D721Med (cell line): ENCODE measurements at places on chromosomes 7 and 10.

DNA sequence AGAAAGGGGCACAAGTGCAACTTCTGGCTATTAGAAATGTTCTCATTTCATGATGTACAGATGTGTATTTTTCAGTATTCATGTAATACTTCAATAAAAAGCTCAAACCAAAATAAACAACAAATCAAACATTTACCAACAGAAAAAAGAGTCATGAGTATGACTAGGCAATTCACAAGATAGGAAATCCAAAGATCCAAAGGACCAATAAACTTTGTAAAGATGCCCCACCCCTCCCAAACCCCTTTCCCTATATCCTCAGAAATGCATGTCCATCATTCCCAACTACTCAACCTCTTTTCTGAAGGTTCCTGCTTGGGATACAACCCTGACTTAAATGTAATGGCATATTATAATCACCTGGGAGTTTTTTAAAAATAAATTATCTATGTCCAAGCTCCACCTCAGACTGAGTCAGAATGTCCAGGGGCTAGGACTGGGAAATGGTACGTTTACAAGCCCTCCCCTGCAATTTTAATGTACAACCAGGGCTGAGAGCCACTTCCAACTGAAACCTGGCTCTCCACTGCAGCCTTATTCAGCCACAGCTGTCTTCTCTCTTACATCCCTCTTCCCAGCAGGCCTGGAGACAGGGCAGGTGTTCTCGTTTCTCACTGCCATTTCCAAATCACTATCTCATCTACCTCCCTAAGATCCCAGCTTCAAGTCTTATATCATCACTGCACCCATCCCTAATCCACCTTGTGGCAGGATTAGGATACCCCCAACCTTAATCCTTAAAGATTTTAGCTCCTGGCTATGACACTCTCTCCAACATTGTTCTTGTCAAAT is 36.5 kb downstream of the COA1 start:
- DNase-seq, result no peak

GRCh38 chr10:71982269-71983178 is 18.3 kb downstream of the CHST3 start:
- DNase-seq, result no peak

DNA sequence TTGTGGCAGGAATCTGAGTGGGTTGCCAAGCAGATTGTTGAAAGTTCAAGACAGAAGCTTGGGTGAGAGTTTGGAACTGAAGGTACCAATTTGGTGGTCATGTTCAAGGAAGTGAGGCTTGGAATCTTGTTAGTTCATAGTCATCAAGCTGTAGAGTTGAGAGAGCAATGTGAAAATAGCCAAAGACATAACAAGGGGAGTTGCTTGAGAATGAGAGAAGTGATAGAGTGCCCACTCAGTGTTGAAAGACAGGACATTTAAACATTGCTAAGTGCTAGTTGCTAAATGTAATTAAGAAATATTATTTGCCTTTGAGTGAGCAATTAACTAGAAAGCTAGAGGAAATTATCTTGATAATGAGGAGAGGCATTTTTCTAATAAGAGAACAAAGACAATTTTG is 17.0 kb downstream of the ITGB8 start:
- no peak for DNase-seq

DNA sequence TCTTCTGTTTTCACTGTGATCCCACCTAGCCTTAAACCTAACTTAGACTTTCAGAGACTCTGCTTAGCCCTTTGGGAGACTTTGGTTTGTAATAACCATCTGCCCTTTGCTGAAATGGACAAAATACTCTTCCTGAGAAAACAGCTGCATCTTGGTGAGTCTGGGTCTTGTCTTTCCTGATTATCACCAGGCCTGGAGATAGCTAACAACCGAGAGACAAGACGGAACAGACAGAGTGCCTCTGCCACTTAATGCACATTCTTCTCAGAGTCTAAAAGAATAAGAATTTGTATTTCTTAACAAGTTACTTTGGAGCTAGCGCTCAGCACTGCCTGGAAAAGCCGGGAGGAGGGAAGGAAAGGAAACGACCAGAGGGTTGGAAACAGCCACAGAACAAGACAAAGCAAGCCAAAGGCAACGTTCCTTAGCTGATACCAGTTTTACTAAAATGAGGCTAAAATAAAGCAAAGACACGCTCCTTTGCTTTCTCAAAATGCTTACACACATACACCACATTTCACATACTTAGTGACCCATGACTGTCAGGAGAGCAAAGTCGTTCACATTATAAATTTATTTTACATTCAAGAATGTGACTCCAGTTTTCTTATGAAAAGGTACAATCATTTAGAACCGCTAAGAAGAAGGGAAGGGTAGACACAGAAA is 70.3 kb upstream of the DGKI start:
- no peak for DNase-seq

DNA sequence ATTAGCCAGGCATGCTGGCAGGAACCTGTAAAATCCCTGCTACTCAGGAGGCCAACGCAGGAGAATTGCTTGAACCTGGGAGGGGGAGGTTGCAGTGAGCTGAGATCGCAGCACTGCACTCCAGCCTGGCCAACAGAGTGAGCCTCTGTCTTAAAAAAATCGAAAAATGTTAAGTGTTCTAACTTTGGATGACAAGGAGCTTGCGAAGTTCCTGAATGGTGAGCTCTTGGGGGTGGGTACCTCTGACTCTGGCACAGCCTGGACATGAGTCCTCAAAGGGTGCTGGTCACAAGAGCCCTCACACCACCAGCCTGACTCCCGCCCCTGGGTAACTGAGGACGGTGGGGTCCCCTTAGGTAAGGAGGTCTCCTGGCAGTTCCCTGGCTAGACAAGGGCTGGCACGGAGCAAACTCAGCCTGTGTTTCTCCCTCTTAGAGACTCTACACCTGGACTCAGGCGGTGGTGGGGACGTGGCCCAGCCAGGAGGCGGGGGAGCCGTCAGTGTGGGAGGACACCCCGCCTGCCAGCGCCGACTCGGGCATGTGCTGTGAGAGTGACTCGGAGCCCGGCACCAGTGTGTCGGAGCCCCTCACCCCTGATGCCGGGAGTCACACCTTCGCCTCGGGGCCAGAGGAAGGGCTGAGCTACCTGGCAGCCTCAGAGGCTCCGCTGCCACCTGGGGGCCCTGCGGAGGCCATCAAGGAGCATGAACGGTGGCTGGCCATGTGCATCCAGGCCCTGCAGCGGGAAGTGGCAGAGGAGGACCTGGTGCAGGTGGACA is 24.1 kb downstream of the AMZ1 start:
- DNase-seq, result no peak

GRCh38 chr7:151062399-151063211 is 3.2 kb downstream of the SLC4A2 start:
- DNase-seq, result peak; percentile 99

GRCh38 chr7:41886901-41887311 is 184.0 kb upstream of the INHBA start:
- DNase-seq, result no peak

GRCh38 chr10:99449023-99449422 is 18.6 kb upstream of the GOT1 start:
- no peak for DNase-seq

DNA sequence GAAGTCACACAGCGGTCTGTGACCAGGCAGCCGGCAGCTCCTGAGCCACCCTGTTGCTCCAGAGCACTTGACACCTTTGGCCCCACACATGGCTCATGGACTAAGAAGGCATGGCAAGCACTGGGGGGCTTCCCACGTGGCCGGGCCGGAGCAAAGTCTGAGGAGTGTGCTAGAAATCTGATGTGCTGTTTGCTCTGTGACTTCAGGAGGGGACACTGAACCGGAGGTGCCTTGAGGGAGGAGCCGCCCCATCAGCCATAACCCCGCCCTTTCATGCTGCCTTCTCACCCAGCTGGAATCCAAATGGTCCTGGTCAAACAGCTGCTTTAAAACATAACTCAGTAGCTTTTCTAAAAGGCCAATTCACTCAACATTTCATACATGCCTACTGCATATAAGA is 33.5 kb downstream of the PROSER2 start:
- DNase-seq, result no peak

DNA sequence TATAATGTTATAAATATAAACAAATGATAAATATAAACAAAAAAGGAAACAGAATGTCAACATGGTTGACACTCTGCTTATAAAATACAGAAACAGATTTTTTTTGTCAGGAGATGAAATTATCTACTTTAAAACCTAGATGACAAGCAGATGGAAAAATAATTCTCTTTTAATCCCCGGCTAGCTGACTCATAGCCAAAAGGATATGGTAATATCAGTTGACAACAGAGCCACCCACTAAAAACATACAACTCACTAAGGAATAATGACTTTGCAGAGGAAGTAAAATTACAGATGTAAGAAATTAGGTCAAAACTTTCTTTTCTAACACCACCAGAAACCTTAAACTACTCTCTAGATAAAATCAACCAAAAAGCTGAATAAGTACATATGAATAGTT is 131.1 kb upstream of the ABCB5 start:
- DNase-seq, result no peak

DNA sequence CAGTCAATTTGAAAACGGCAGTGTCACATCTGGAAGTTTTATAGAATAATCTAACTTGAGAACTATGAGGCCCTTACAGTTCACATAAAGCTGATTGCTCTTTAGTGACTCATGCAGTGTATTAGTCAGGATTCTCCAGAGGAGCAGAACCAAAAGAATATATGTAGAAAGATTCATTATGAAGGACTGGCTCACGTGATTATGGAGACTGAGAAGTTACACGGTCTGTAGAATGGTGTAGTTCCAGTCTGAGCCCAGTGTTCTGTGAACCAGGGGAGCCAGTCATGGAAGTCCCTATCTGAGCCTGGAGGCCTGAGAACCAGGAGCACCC is 21.5 kb downstream of the RBM33 start:
- no peak for DNase-seq

GRCh38 chr7:96727534-96728088 is 18.0 kb upstream of the SEM1 start:
- no peak for DNase-seq

GRCh38 chr10:88531392-88532052 is 51.6 kb downstream of the RNLS start:
- DNase-seq, result no peak

- no peak for DNase-seq
These were observed 321.8 kb upstream of the NFE2L3 start for GRCh38 chr7:25830215-25830614.

- DNase-seq, result no peak
These were observed 54.9 kb downstream of the AKAP9 start for GRCh38 chr7:91995391-91996105.

- DNase-seq, result no peak
These were observed 71.9 kb upstream of the STK17A start for GRCh38 chr7:43511029-43511428.

- no peak for DNase-seq
These were observed 94.4 kb upstream of the SKAP2 start for GRCh38 chr7:26958834-26959233.

DNA sequence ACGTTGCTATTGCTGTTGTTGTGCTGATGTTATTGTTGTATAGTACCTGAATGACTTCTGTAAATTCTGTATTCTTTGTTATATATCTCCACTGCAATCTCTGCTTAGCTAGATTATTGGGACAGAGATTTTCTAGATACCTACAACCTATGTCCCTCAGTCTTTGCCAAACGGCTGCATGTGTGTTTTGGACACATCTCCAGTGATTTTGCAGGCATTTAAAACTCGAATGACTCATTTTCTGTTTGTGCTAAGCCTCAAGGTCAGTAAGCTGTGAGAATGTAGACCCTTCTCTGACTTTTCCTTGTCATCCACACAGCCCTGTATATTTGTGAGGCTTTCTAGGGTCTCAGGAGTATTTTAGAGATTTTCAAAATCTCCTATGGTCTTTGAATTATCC is 410.7 kb downstream of the POM121L12 start:
- DNase-seq, result no peak

- DNase-seq, result no peak
These were observed 15.5 kb upstream of the SEMA3C start for GRCh38 chr7:80934321-80934720.

DNA sequence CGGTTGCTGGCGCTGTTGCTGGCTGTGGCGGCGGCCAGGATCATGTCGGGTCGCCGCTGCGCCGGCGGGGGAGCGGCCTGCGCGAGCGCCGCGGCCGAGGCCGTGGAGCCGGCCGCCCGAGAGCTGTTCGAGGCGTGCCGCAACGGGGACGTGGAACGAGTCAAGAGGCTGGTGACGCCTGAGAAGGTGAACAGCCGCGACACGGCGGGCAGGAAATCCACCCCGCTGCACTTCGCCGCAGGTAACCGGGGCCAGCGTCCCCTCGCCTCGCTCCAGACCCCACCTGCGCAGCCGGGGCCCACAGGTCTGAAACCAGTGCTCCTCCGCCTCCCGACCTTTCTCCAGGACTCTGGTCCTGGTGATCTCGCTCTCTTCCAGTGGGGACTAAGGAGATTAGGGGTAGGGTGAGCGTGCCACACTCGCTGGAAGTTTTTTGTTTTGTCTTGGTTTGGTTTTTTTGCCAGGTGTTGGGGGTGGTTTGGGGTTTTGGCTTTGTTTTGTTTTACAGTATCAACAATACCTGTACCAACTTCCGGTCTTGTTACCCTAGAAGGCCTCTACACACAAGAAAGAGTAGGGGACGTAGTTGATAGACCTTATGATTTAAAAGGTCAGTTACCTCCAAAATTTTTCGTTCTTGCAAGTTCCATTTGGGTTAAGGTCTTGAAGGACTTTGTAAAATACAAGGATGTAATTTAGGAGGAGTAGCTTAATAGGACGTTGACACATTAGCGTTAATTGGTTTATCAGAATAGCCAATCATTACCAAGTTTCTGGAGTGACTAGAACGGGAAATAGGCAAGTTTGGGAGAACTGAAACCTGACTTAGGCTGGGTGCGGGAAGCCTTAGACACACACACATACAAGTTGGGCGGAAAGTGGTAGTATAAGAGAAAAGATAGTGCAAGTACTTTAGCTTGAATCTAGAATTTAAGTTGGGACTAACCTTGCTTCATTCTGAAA is 704 bp downstream of the TNKS2 start:
- no peak for DNase-seq

DNA sequence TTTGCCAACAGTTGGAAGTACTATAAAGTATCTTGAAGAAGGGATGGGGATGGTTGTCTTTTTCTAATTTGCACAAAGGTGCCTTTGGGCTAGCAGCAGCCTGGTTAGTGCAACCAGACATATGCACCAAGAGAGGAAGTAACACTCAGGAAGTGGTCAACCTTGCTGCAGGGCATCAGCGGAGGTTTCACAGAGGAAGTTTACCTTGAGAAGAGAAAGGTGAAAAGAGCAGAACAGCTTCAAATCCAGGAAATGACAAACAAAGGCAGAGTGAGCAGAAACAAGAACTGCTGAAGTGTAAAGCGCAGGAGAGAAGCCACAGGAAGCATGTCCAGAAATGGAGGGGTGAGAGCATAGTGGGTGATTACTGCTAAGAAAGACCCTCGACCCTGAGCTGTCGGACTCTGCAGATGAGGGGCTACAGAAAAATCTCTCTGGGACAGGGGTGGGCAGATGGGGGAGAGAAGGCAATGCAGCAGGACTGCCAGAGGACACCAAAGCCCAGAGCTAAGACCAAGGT is 66.9 kb downstream of the STK17A start:
- no peak for DNase-seq

DNA sequence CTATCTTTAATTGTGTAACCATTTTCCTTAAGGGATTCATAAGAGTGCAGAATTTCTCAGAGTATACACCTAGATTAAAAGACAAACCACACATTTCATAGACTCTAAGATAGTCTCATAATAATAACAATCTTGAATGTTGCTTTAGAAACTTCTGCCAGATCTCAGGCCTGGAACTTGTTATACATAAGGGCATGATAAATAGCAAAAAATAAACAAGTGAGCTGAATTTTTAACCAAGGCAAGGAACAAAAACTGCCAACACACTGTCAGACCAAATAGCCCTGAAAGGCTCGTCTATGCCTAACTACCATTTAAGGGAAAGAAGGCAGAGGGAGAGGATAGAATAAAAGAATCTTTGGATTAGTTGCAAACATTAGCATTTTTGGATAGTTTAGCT is 65.8 kb upstream of the SEMA3C start:
- no peak for DNase-seq
